Fibroblast of skin of right biceps (primary cell): ENCODE measurements at places on chromosomes 1 and 21.

- no peak for DNase-seq
Measured at GRCh38 chr1:240090014-240090413, 1.7 kb upstream of the FMN2 start.

- no peak for DNase-seq
Measured at GRCh38 chr21:24870633-24871032, 736.6 kb downstream of the MRPL39 start.

DNA sequence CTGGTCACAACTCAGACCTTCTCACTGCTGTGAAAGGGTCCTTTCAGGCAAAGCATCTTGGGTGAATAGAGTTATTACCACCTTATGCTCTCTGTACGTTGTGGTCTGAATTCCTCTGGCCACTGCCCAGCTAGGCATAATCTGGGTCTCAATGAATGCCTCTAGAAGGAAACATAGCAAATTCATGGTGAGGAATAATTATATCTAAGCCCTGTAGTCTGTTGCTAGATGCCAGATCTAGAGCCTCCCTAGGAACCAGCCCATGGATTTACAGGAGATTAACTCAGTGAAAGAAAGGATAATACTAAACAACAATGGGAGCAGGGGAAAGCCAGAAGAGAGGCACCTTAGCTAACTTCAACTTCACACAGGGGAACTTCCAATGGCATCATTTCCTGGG, 2.4 kb upstream of the COL11A1 start:
- DNase-seq = peak; percentile 20

DNA sequence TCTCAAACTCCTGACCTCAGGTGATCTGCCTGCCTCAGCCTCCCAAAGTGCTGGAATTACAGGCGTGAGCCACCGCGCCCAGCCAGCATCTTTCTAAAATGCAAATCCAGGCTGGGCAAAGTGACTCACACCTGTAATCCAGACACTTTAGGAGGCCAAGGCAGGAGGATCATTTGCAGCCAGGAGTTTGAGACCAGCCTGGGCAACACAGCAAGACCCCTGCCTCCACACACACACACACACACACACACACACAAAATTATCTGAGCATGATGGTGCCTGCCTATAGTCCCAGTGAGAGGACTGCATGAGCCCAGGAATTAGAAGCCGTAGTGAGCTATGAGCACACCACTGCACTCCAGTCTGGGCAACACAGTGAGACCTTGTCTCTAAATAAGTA, 16.8 kb upstream of the PABPC4 start:
- DNase-seq = no peak

DNA sequence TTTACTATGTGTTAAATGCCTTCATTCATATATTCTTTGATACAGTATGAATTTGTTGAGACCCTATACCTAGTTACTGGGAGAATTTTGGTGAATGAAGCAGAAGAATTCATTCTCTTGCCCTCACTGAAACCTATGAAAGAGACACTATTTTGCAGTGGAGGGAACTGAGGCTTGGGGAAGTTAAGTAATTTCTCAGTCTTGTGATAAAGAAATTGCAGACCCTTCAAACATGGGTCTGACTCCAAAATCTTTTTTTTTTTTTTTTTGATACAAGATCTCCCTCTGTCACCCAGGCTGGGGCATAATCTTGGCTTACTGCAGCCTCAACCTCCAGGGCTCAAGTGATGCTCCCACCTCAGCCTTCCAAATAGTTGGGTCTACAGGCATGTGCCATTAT, 132.1 kb downstream of the DNM3 start:
- no peak for DNase-seq

GRCh38 chr1:59917026-59917784, 9.4 kb downstream of the CYP2J2 start:
- DNase-seq = no peak

DNA sequence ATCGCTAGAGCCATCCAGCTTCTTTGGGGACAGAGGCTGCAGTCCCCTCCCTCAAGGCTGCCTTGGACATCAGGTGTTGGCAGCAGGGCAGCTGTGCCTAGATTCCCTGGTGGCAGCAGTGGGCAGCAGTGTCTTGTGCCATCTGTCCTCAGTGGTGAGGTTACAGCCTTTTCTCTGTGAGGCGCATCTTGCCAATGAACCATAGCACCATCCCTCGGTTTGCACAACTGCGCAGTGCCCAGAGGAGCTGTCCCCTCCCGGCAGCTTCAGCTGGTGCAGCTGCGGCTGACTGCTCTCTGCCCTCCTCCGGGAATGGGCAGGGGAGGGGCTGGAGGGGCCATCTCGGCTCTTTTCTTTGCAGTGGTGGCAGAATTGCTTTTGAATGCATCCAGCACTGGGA, 59.0 kb upstream of the C8B start:
- DNase-seq = no peak

DNA sequence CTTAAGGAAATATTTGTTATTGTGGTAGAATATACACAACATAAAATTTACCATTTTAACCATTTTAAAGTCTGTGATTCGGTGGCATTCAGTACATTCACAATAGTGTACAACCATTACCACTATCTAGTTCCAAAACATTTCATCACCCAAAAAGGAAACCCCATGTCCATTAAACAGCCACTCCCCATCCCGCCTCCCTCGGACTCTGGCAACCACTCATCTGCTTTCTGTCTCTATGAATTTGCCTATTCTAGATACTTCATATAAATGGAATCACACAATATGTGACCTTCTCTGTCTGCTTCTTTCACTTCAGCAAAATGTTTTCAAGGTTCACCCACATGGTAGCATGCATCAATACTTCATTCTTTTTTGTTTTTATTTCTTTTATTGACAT, 51.3 kb downstream of the PTP4A2 start:
- DNase-seq = no peak

GRCh38 chr1:96291468-96291867, 430.1 kb upstream of the PTBP2 start:
- no peak for DNase-seq

GRCh38 chr1:27603309-27603680, 649 bp downstream of the AHDC1 start:
- no peak for DNase-seq

GRCh38 chr1:34842952-34843371, 16.6 kb downstream of the SMIM12 start:
- DNase-seq = no peak

DNA sequence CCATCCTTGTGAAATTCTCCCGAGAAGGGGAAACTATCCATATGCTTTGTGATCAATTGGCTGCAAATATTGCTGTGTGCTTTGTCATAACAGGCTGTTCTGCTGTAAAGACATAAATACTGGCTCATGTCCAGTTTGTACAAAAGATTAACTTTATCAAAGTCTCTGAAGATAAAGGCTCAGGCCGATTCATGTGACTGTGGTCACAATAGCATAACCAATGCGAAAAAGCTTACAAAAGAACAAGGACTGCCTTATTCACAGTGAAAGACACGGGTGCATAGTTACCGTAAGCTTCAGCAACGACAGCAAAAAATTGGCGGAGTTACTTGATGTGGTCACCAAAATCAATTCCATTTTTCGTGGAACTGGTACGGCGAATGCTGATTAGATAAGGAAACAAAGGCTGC, 173.6 kb upstream of the CHRM3 start:
- DNase-seq = no peak

DNA sequence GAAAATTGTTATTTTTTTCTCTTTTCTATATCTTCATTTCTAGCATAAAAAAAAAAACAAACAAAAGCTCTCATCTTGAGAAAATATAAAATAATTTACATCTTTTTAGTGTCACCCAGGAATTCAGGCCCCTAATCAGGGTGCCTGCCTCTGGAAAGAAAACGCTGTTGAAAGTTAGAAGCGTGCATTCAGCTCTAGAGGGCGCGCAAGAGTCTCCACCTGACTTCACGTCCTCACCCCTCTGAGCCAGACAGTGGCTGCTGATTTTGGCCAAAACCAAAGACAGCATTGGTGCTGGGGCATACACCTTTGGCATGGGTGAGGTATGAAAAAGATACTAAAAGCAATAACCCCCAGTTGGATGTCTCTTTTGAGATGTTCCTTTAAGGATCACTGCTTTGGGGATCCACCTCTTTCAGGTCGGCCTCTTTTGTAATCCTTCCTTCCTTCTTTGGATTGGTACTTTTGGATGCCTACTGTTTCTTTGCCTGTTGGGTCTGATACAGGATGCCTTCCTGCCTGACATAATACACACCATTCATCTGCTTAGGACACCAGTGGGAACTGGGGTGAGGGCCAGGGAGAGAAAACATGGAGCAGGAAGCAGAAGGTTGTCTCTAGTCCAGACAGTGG, 77.6 kb upstream of the CHRM3 start:
- DNase-seq = peak; percentile 36

DNA sequence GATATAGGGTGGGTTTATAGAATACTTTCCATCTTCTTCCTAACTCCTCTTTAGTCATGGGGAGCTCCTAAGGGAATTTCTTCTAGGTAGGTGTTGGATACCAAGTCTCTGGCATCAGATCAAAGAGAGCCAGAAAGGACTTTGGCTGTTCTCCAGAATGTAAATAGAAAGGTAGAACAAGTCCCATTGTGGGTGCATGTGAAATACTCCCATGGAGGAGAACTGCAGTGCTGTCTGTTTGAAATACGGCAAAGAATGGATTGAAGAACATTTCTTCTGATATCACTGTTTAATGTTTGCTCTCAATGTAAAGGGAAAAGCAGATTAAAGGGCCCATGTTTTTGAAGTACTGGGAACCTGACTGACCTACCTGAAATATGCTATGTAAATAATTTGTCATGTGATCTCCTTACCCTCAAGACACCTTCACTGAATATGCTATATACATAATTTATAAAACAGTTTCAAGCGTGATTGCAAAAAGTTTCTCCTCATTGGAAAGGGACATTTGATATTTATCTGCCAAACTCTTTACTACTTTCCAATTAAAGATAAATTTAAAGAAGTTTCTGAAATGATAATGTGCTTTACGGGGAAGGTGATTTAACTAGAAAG, 65.9 kb downstream of the LAMC1 start:
- no peak for DNase-seq

DNA sequence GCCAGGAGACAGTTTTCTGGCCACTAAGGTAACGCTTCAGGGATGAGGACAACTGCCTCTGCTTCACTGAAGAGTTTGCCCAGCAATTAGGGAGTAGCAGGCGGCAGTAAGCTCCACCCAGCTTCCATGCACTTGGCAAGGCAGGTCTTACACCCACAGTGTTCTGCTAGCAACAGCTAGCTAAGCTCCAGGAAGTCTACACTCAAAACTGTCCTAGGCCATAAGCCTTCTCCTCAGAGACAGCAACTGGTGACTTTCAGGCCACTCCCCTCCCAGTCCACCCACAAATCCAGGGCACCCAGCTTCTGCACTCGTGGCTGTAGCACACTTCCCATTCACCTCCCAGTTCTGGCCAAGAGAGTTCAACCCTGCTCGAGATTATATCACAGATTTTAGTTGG, 47.3 kb downstream of the KMO start:
- DNase-seq = no peak

- peak; percentile 36 for DNase-seq
Measured at GRCh38 chr1:109838838-109839240, 71.8 kb upstream of the CSF1 start.
